AG09319 (cell line): ENCODE measurements at places on chromosomes 2 and 18.
A peak's percentile ranks its signal among the peaks of the same experiment; 100 is the strongest.

DNA sequence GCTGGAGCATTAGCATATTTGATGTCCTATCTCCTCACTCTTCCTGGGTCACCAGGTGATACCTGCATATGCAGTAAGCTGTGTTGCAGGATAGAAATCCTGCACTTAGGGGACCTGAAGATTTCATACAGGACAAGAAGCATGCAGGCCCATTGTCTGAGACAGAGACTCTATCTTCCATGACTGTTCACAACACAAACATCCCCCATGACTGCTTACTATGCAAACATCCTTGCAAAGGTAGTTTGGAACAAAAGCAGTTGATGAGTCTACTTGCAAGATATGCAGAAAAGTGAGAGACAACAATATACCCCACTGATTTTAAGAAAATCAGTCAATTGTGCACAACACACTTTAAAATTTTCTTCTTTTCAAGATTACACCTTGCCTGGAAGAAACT is 108.6 kb upstream of the ZEB2 start:
- DNase-seq = no peak

- DNase-seq = no peak
Observed at GRCh38 chr2:127405255-127405610, 13.0 kb upstream of the PROC start.

- no peak for DNase-seq
Observed at GRCh38 chr2:241906826-241907570, 37.5 kb downstream of the RTP5 start.

DNA sequence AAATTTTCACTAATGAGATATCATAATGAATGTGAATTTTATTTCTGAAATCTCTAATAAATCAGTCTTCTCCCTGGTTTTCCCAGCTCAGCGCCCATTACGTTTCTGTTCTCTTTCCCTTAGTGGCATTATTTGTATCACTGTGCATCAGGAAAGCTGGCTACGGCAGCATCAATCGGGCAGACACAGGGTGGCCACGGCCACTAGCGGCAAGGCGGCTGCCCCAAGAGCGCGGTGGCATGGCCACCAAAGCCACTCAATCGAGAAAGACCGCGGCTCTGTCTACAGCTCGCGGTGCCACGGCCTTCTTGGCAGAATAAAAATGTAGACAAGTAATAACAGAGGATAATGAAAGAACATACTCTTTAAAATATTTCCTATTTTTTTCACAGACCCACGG is 168.0 kb downstream of the RPIA start:
- DNase-seq = no peak

GRCh38 chr18:45222180-45222579 is 393.1 kb upstream of the SLC14A2 start:
- DNase-seq = no peak

GRCh38 chr2:76281156-76281841 is 570.6 kb upstream of the GCFC2 start:
- no peak for DNase-seq

- no peak for DNase-seq
Observed at GRCh38 chr2:32932825-32933755, 13.7 kb upstream of the LTBP1 start.

GRCh38 chr2:149827585-149828126 is 240.1 kb upstream of the MMADHC start:
- DNase-seq = no peak

DNA sequence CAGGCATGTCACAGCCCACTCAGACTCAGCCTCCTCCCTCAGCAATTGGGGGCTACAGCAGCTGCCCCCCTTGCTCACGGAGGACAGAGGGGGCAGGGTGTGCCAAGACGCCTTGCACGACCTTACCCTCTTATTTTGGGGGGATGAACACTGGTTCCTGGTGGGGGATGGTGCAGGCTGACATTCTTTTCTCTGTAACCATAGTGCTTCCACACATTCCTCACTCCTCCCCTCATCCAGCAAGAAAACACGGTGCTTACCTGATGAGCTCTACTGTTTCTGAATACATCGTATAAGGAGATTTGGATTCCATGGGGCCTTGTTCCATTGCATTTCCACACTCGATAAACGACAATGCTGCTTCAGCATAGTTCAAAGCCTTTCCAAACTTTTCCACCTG is 75.4 kb upstream of the REV1 start:
- DNase-seq = no peak

GRCh38 chr18:9433671-9434121 is 41.6 kb upstream of the RALBP1 start:
- no peak for DNase-seq

DNA sequence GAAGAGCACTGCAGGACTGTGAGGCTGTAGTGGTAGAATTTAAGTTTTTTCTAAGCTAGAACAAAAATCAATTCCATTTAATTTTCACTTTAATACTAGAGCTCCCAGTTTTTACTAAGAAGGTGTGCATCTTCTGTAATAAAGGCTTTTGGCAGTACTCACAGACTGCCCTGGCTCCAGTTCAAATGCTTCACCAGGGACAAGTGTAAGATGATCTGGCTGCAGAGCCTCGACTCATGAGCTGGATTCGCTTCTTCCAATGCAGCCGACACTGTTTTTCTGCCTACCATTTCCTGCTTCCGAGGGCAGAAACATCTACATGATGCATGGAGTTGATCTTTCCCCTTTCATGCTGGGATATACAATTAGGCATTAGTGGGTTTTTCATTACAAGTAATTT is 87.0 kb downstream of the FARSB start:
- DNase-seq = peak; percentile 39

- no peak for DNase-seq
Observed at GRCh38 chr18:46591783-46592391, 65.1 kb downstream of the LOXHD1 start.

DNA sequence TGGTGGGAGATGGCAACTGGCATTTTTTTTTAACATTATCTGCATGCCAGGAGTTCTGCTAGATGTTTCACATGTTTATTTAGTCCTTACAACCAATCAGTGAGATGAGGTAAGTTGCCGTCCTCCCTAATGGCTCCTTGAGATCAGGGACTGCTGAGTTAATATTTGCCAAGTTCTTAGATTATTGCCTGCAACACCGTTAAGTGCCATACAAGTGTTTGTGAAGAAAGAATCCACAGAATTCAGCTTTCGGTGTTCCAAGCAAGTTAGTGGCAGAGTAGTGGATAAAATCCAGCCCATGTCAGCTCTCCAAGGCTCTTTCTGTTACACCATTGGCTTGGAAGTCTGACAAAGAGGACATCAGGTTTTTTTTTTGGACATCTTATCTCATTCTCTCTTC is 95.9 kb downstream of the C1QL2 start:
- no peak for DNase-seq

DNA sequence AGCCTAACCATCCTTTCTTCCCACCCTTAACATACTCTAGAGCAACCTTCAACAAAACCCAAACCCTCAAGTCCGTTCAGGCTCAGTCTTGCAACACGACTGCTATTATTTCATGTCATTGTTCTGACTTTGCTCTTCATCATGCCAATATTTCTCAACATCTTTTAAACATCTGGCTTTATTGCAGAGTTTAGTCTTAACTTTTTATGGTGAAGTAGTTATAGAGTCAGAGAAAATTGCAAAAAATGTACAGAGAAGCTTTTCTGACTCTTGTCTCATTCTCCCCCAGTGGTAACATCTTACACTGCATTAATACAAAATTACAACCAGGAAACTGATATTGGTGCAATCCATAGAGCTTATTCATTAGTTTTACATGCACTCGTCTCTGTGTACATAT is 3.9 kb downstream of the MARCO start:
- DNase-seq = no peak

DNA sequence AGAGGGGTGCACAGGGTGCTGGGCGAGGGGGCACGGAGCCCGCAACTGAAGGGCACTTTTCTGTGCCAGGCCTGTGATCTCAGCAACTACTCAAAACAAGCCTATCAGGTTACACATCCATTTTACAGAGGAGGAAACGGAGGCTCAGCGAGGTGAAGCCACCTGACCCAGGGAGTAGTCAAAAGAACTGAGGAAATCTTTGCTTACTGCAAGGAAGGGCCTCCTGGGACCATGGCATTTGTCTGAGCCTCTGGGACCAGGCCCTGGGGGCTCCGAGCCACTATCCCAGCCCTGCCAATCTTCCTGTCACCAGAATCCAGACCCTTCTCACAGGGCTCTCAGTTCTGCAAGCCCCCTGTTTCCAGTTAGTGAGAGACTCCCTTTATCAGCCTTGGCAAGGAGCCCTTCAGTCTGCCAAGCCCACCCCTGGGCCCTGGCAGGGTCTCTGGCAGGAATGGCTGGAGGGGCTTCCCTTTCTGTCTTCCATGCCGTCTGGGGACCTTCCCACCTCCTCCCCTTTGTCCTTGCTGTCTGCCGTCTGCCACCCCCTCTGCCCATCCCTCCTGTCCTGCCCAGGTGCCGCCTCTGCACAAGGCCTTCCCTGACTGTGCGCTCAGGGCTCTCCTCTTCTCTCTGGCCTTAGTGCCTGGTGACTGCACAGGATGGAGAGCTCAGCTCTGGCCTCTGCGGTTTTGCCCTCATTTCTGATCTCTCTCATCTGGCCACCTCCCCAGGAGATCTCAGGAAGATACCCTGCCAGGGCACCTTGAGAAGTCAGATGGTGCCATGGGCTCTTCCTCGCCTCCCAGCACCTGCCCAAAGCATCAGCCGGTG is 194.7 kb upstream of the GLI2 start:
- no peak for DNase-seq

DNA sequence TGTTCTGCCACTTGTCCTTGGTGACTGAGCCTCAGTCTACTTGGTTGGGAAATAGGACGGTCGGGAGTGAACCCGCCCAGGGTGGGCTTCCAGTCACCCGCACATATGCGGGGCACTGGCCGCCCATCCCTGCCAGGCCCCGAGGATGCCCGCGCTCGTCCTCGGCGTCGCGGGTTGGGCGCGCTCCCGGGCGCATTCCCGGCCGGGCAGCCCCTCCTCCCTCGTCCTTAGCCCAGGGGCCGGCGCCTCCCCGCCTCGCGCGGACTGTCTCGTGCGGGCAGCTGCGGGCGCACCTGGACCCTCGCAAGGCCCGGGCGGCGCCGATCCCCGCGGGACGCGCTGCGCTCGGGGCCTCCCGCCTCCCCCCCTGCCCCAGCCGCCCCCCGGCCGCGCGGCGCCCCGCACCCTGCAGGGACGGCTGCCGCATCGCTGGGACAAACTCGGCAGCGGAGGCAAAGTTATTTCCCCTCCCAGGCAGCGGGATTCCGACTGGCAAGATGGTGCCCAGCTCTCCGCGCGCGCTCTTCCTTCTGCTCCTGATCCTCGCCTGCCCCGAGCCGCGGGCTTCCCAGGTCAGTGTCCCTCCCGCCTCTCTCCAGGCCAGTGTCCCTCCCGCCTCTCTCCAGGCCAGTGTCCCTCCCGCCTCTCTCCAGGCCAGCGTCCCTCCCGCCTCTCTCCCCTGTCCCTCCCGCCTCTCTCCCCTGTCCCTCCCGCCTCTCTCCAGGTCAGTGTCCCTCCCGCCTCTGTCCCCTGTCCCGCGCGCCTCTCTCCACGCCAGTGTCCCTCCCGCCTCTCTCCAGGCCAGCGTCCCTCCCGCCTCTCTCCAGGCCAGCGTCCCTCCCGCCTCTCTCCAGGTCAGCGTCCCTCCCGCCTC is at the start of gene FBLN7:
TSS of gene FBLN7 (plus strand) at position 227 of the 874 bp plus-strand sequence. CDS start at position 498, 271 bp downstream.
- no peak for DNase-seq

DNA sequence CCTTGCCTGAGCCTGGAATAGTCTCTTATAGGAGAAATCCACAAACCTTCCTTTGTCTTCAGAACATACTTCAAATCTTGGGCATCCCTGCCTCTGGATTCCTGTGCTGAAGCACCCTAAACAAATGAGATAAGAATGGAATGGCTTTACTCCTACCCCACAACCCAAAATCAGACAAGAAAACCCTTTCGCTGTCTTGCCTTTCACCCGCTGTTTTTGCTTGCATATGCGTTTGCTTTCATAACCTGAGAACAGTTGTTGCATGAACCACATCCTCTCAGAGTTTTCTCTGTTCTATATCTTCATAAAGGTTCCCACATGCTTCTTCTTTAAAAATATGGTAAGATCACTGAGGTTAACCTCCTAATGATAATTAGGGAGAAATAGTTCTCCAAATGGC is 132.1 kb upstream of the MAP3K20 start:
- no peak for DNase-seq

DNA sequence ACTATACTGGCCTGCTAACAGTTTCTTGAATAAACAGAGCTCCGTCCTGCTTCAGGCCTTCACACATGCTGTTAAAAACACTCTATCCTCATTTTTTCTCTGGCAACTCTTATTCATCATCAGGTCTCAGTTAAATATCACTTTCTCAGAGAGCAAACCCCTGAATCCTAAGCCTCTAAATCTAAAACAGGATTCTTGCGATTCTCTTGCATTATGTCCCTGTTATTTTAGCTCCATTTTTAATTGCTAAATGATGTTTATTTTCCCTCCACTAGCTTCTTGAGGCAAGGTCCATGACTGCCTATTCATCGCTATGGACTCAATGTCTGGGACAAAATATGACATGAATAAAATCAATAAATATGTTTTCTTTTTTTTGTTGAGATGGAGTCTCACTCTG is 190.7 kb upstream of the SMAD7 start:
- no peak for DNase-seq

- no peak for DNase-seq
Observed at GRCh38 chr2:51329512-51329911, 297.6 kb upstream of the NRXN1 start.

DNA sequence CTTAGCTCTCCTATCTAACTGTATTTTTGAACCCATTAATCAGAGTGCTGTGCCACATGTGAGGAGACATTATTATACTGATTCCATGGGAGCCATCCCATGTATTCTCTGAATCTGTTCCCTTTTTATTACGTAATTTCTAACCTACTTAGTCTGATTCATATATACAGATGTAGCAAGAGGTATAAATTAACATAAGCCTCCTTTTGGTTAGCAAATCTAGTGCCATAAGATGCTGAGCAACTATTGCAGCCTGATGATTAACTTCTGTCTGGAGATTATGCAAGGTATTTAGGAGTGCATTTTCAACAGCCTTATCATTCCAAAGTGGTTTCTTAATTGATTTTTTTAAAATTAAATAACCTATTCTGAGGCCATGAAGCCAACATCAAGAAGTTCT is 114.1 kb upstream of the MSH2 start:
- no peak for DNase-seq

GRCh38 chr2:159228081-159228581 is 58.4 kb downstream of the WDSUB1 start:
- peak; percentile 81 for DNase-seq

- no peak for DNase-seq
Observed at GRCh38 chr2:145086910-145087309, 567.0 kb upstream of the ZEB2 start.

- DNase-seq = no peak
Observed at GRCh38 chr2:197538412-197538811, 22.5 kb downstream of the MOB4 start.

DNA sequence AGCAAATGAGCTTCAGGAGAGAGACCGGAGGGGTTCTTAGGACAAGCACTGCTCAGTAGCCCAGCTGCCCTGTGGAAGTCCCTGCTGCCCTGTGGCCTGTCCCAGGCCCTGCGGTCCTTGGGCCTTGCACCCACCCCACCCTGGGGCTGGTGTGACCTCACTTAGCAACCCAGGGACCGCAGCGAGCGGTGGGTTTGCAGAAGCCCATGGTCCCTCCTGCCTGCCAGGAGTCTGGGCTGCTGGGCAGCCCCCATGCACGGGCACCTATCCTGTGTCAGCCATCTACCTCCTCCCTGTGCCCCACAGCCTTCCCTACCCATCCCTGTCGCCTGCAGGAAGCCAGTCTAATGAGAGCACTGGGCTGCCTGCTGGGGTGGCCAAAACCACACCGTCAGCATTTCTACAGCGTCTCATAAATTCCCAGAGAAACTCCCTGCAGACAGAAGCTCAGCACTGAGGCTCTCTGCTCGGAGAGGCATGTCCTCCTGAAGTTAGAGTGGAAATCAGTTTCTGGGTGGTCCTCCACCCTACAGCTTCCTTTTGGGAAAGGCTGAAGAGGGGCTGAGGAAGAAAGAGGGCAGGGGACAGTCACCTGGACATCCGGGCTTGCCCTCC is 231.1 kb upstream of the HS6ST1 start:
- DNase-seq = no peak

GRCh38 chr18:78247615-78248289 is 731.9 kb upstream of the SALL3 start:
- no peak for DNase-seq
